ENCODE measurements at places on chromosomes 7 and 10. TPM values are rescaled to one million over a fixed set of nuclear protein-coding genes. Genes with fewer than 3 reads are reported as not detected.

- no peak overlapping the region for H3K4me3 ChIP-seq
- DNase-seq: no peak
- peaks cover 18% of the 10 kb centered on the region for H3K4me1 ChIP-seq
- no peaks in the 10 kb centered on the region for H3K36me3 ChIP-seq
- peaks cover 12% of the 10 kb centered on the region for H3K27me3 ChIP-seq
Observed at GRCh38 chr10:130487566-130487965, 351.4 kb downstream of the GLRX3 start.

The PPP3CB gene
- 34.8 TPM for total RNA-seq

The GNAT3 gene
- 0.70 TPM for total RNA-seq

DNA sequence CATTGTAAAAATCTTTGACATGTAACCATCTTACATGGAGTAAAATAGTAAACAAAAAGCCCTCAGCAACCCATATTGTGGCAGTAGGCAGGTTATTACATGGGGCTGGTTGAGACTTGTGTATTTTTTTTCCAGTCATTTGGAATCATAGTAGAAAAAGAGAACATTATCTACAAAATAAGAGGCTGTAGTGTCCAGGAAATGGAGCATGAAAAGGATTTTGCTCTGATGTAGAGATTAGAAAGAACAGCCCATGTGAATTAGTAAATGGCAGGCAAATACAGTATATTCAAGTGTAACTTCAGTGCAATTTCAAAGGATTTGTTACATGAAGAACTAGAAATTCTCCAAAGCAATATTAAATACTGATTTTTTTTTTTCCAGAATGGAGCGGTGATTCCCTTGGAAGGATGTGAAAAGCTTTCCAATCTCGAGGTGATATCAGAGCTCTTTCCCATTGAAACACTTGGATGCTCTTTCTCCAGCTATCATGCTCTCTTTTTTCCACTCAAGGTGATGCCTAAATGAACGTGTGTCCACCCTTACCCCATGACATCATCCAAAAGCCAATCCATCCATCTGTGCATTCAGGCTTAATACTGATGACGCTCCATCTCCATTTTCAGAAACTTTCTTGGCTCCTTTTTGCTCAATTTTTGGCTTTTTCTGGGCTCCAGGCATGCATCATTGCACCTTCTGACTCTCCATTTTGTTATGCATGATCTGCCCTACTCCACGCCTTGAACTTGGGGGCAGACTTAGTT lies 1034.7 kb downstream of the TYW1 start:
- H3K4me3 ChIP-seq: no peak overlapping the region
- peaks cover 8% of the 10 kb centered on the region for H3K27me3 ChIP-seq
- H3K4me1 ChIP-seq: no peaks in the 10 kb centered on the region
- H3K27ac ChIP-seq: no peak overlapping the region
- H3K36me3 ChIP-seq: no peaks in the 10 kb centered on the region

The NPVF gene
- total RNA-seq: not detected

Data from type B pancreatic cell (in vitro differentiated cells).